ENCODE measurements at places on chromosomes 7 and 10.

DNA sequence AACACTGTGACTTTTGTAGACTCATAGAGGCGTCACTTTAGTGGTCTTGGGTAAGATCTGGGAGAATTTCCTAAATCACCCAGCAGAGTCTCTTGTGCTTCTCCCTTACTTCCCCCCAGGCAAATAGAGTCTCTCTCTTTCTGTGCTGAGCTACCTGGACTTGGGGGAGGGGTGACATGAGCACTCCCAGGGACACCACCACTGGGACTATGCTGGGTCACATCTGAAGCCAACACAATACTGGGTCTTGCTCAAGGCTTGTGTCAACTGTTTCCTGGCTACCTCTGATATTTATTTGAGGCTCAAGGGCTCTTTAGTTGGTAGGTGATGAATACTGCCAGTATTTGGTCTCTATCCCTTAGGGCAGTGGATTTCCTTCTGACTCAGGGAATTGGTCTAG, 214.6 kb upstream of the TPK1 start:
- no peak for DNase-seq

DNA sequence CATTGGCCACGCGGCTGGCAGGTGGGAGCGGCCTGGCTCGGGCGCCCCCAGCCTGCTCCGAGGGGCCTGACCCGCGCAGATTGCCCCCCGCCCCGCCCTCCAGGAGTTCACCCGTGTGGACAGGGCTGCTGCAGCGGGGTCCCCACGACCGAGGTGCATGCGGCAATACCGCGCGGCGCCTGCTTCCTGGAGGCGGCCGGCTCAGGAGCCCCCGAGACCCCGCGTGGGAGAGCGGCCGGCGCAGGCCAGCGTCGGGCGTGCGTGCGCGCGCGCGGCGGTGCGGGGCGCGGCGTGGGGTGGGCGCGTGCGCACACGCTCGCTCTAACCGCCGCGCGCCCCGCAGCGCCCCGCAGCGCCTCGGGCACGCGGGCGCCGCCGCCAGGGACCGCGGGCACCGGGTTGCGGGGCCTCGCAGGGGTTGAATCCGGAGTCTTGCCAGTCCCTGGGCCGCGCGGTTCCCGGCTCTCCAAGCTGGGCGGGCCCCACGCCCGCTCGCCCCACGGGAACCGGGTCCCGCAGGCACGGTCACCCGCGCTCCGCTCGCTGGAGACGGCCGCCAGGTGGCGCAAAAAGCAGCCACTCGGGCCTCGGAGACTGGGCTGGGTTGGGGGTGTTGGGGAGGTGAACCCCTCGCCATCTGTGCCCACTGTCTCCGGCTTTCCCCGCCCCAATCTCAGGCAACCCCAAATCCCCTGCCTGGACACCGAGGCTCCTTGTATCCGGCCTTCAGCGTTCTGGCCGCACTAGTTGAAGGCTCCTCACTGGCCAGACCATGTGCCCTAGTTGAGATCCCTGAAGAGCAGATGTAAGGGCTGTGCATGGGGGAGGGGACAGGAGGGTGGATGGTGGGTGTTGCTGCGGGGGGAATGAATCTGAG, 1.3 kb upstream of the ACHE start:
- no peak for DNase-seq

DNA sequence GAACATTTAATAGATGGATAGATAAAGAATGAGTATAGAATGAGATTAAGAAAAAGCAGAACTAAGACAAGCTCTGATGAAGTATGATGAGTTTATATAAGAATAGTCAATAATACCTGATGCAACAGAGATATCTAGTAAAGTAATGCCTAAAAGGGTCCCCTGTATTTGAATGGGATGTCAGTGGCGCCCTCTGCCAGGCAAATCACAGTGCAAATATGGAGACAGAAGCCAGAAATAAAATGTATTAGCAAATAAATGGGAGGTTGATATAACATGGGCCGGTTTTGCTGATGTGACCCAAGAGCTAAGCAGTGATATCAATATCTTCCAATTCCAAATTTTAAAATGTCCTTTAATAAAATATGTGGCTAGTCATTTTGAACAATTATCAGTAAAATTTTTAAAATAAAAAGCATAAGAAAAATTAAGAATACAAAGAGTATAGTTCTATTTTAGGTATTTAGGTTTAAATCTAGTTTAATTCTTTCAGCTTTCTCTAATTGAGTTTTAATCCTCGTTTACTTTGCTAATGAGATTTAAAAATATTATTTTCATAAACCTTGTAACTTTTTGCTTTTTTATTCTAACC, 62.6 kb downstream of the ADK start:
- peak; percentile 34 for DNase-seq

DNA sequence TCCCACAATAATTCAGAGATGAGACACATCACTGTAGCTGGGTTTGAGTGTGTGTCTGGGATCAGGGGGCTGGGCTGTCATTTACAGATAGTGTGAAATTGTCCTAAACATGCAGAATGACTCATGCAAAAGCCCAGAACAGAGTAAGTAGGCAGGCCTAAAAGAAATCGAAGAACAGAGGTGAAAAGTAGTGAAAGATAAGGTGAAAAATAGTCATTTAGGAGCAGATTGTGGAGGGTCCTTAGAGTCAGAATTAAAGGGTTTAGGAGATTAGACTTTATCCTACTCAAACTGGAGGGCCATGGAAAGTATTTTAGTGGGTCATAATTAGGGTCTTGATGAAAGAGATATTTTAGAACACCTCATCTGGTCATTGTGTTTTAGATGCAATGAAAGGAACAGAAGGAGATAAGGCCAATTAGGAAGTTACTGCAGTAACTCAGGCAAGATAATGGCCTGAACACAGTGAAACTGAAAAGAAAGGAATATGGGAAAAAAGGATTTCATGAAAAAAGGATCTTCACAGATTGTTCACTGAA, 58.3 kb upstream of the NEBL start:
- no peak for DNase-seq

DNA sequence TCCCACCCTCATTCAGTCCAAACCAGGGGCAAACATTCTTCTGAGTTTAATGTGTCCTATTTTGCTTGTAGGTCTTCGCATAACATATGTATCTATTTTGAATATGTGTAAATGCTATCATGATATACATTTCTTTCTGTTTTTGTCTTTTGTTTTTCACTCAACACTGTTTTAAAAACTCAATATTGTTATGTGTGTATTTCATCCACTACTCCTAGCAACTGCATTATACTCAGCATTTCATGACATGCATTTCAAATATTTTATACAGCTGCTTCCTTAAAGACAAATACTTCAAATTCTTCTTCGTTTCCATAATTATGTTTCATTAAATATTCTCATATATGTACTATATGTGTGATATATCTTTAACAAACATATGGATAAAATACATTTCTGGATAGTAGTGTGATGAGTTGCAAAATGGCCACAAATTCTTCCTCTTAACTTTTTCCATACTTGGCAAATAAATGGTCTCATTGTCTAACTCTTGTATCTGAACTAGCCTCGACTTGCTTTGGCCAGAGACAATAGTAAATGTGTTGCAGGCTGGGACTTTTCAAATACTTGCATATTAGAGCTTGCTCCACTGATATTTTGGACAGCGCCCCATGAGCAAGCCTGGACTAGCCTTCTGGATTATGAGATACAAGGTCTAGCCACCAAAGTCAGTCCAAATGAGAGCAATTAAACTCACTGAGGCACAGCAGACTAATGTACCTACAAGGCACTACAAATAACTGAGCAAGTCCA, 539.7 kb upstream of the KCND2 start:
- DNase-seq = no peak

DNA sequence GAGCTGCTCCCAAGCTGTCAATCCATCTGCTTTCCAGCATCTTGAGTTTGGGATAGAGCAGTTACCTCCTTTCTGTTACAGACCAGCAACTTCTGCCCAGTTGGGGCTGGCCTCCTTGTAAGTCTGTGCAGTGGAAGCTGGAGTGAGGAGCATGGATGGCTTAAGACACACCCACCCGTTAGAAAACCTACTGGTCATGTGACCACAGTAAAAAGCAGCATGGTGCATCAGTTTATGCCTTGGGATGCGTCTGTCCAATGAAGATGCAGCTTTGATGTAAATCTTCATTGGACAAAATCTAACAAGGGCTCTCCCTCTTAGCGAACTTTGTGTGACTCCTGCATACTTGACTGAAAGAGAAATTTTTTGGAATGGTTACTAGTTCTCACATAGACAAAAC, 453.5 kb downstream of the TYW1 start:
- DNase-seq = no peak

DNA sequence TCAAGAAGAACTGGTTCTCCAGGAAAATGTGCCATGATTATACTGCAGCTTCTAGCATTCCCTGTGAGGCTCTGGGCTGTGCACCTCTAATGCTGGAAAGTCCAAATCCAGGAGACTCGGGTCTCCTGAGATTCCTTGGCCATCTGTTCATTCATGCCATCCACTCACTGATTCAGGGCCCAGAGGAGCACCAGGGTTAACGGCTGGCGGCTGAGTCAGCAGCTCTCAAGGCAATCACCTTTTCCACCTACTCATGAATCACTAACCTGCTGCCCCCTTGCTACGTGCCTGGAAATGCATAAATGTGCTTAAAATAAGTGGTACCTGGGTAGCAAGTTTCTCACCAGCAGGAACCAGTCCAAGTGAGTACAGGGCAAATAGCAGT, 132.7 kb downstream of the KCNMA1 start:
- no peak for DNase-seq

GRCh38 chr10:30057421-30057841, 2.0 kb downstream of the JCAD start:
- DNase-seq = no peak

DNA sequence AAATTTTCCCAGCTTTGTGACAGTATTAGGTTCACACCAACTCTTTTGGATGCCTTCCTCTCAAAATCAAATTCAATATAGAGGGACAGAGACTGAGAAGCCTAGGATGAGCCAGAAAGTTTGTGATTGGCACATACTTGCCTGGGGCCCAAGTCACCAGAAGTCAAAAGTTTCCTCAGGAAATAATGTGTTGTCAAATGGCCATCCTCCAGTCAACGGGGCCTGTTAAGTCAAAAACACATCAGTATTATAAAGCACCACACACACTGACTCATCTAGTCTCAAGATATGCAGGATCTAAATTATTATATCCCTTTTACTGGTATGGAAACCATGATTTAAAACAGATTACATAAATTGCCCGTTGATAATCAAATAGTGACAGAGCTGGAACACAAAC, 158.1 kb downstream of the AHR start:
- DNase-seq = no peak

DNA sequence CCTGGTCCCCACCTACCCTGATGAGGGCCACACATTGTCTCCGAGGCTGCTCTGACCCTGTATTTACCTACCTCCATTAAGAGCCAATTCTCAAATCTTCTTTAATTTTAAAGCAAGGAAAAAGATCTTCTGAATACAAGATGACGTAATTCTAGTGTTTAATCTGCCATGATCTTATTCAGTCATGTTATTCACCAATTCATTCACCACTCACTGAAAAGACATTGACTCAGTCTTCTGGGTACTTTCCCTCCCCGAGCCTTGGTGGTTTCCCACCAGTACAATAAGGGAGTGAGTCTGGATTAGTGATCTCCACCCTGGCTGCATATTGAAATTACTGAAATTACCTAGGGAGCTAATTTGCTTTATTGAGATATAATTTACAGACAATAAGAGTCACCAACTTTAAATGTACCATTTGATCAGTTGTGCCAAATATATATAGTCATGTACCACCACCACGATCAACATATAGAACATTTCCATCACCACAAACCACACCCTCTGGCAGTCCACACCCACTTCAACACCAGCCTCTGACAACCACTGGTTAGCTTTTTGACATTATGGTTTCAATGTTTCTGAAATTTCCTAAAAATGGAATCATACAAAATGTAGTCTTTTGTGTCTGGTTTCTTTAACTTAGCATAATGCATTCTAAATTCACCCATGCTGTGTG, 117.5 kb upstream of the UNC5B start:
- no peak for DNase-seq

All from spinal cord (tissue), 10 donors.